ENCODE measurements at places on chromosomes 5 and 9.
A peak's percentile ranks its signal among the peaks of the same experiment; 100 is the strongest.

DNA sequence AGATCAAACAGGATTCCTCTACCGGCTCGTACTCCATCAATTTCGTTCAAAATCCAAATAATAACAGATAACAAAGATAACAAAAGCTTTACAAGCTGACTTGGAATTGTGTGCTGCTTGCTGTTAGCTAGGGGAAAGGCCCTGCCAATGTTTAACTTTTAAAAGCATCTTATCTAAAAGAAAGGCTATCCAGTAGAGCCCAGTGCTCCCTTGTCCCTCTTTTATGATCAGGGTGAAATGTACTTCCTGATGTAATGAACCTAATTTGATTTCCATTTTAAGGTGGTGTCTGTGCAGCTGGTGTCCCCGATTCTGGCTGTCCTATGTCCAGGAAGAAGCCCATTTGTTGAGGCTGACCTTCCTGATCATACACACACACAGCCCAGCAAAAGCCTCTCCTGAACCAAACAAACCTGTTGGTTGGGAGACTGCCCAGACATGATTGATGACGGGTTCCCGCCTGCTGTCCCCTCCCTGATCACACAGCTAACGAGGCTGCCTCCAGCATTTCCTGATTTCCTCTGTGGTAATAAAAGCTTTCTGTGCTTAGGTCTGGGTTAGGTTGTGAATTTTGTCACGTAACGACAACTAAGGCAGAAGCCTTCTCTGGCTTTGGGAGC lies 54.1 kb downstream of the PWWP2A start:
- DNase-seq: no peak

GRCh38 chr5:170357955-170358444 lies 31.2 kb downstream of the KCNMB1 start:
- DNase-seq: no peak

- no peak for DNase-seq
Measured at GRCh38 chr9:70406434-70406862, 8.0 kb downstream of the KLF9 start.

- DNase-seq: no peak
Measured at GRCh38 chr9:98241357-98242300, 13.8 kb downstream of the TBC1D2 start.

GRCh38 chr5:124825250-124825982 lies 79.0 kb upstream of the ZNF608 start:
- DNase-seq: no peak

DNA sequence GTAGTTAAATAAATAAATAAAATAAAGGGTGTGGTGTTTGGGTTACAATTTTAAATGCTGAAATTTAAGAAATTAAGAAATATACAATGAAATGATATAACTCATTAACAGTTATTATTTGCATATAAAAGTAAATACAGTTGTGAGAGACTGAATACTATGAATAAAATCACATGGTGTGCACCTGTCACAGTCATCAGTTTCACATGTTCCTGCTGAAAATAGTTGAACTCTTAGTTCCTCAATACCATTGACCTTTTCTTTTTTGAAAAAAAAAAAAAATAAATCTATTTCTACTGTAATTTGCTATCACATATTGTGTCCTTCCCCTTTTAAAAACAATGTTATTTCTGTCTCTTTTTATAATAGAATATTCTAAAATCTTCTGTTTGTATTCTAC lies 130.9 kb upstream of the CHD1 start:
- DNase-seq: no peak

DNA sequence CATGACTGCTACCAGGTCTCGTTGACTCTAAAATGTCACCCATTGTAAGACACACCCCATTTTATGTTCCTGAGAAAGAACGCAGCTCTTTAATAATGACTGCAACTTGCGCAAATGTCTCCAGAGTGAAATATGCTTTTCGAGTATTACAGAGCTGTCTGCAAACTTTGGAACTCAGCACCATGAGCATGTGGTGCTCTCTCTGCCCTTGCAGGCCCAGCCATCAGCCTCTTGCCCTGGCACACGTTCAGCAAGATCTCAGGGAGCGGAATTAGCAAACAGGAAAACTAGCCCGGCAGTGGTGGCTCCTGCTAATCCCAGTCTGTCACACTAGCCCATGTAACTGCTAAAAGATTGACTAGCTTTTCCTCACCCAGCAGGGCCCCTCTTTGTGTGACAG lies 114.5 kb upstream of the SLC1A3 start:
- no peak for DNase-seq

DNA sequence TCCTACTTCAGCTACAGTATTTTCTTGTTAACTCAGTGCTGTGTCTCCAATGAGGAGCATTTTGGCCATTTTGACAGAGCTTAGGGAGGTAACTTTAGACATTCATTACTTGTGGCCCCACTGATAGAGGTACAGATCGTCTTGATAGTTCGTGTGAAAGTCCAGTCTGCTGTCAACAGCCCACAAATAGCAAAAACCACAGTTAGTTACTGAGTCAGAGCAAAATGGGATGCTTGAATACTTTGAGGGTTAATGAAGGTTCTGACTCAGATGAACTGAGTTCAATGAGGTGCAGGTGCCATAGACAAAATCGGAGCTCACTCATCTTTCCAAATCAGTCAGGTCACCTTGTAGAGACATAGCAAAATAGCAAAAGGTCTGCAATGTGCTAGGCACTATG lies 163.1 kb upstream of the TLE4 start:
- no peak for DNase-seq

GRCh38 chr5:136028782-136029742 lies at the start of gene TGFBI:
TSS of gene TGFBI (plus strand) at chr5:136028988. CDS start at chr5:136029056, 68 bp downstream.
- peak; percentile 7 for DNase-seq

Data from stimulated activated CD4-positive, alpha-beta T cell treated with anti-CD3 and anti-CD28 coated beads, TNF-alpha, amount 100 ng/mL, for 24 hours (primary cell).